ENCODE measurements at places on chromosomes 6 and 20.

GRCh38 chr6:68891419-68891818 is 256.3 kb downstream of the ADGRB3 start:
- no peak for DNase-seq

DNA sequence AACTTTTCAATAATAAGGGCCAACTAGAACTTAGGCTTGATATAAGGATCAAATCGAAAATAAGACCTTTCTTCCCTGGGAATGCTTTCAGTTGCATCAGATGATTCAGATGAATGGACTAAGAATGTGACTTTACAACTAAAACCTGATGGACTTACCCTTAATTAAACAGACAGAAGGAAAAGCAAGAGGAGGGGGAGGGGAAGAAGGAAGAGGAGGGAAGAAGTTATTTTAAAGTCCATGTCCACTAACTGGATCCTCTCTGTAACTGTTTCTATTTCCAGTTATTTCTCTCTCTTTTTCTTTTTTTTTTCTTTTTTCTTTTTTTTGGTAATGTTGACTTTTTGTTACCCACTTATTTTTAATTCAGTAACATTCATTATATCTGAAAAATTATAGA is 486.0 kb downstream of the MAFB start:
- no peak for DNase-seq

DNA sequence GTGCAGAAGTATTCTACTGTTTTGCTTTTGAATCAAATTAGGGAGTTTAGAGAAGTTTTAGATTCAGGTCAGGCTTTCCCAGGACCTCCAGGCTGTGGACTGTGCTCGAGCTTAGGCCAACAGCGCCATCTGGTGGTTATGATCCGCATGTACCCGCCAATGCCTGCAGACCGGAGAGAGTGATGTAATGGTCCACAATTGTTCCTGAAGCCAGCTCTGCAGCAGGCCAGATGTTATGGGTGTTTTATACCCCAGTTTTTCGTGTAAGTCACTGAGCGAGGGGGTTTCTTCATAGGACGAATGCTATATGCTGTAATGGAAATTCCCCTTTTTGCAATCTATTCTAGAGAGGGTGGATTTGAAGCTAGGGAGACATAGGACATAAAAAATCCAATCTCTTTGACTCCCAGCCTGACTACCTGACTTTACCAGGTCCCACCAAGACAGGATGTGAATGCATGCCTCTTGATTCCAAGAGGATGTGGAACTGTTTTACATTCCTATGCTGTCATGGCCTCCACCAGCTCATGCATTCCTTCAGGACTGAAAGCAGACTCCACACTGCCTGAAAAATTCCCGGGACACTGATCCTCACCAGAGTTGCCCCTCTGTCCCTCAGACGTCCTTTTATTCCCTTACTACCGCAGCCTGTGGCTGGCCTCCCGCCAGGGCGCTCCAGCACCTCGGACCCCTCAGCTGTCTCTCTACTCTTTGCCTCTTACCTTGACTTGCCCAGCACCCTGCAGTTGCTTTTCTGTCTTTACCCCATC is 41.2 kb upstream of the LY86 start:
- peak; percentile 29 for DNase-seq

GRCh38 chr20:33062105-33062824 is 8.6 kb downstream of the BPIFB3 start:
- no peak for DNase-seq

- DNase-seq, result no peak
Observed at GRCh38 chr6:144460327-144461095, 175.4 kb downstream of the UTRN start.

DNA sequence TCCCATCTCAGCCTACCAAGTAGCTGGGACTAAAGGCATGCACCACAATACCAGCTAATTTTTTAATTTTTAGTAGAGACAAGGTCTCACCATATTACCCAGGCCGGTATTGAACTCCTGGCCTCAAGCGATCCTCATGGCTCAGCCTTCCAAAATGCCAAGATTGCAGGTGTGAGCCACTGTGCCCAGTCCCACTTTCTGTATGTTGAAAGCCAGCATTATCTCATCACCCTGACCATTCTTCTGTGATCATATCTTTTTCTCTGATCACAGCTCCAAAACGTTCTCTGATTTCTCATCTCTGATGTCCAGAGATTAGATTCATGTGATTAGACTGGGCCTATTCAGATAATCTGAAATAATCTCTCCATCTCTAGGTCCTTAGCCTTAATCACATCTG is 337.7 kb downstream of the TPBG start:
- DNase-seq, result no peak

DNA sequence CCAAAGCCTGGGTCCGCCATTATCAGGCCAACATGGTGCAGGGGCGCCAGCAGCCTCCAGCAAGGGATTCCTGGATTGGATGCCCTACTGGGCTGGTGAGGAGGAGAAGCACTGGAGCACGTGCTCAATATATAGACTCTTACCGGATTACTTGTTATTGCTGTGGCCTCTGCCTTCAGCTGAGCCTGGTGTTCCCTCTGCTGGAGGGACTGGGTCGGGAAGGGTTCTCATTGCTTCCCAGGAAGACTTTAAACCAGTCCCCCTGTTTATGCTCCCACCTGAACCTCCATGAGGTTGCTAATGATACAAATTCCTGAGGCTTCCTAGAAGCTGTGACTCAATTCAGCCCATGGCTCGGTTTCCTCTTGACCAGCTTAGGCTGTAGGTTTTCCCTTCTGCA is 186.7 kb upstream of the ARID1B start:
- no peak for DNase-seq

DNA sequence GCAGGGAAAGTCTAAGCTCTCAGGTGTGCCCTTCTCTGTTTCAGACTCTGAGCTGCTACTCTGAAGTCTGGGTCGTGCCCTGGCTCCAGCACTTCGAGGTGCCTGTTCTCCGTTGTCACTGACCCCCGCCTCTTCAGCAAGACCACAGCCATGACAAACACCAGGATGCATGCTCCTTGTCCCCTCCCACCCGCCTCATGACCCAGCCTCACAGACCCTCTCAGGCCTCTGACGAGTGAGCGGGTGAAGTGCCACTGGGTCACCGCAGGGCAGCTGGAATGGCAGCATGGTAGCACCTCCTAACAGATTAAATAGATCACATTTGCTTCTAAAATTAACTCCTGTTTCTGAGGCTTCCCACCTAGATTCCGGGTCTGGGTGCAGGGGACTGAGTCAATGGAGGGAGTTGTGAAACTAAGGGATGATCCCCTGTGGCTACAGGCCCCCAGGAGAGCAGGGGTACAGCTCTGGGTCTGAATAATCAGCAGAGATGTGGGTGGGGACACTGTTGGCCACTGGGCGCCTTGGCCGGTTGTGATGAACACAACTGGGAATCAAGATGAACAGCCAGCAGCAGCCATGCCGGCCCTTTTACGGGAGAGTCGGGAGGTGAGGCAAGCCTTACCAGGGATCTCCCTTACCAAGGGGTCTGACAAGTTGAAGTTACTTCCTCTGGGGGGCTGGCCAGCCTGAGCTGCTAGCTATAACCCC is 10.7 kb downstream of the CST7 start:
- no peak for DNase-seq

DNA sequence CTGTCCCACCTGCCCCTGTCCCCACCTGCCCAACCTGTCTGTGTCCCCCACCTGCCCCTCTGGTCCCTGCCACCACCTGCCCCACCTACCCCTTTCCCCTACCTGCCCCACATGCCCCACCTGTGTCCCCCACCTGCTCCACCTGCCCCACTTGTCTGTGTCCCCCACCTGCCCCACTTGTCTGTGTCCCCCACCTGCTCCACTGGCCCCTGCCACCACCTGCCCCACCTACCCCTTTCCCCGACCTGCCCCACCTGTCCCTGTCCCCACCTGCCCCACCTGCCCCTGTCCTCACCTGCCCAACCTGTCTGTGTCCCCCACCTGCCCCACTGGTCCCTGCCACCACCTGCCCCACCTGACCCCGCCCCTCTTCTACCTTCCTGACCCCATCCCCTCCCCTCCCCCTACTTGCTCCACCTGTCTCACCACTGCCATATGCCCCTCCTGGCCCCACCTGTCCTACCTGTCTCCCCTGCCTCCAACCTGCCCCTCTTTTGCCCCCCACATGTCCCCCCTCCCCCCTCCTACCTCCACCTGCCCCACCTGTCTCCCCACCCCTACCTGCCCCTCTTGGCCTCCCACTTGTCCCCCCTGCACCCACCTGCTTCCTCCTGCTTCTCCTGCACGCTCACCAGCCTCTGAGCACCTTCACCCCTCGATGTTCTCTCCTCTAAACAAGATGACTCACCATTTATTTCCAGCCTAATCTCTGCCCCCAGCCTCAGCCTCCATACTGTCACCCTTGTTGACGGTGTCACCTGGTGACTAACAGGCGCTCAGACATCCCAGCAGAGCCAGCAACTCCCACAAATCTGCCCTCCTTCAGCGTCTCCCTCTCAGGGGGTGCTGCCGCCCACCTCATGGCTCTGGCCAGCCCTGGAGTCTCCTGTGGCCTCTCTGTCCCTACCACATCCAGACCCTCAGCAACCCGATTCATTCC is 5.6 kb upstream of the MYT1 start:
- DNase-seq, result no peak

DNA sequence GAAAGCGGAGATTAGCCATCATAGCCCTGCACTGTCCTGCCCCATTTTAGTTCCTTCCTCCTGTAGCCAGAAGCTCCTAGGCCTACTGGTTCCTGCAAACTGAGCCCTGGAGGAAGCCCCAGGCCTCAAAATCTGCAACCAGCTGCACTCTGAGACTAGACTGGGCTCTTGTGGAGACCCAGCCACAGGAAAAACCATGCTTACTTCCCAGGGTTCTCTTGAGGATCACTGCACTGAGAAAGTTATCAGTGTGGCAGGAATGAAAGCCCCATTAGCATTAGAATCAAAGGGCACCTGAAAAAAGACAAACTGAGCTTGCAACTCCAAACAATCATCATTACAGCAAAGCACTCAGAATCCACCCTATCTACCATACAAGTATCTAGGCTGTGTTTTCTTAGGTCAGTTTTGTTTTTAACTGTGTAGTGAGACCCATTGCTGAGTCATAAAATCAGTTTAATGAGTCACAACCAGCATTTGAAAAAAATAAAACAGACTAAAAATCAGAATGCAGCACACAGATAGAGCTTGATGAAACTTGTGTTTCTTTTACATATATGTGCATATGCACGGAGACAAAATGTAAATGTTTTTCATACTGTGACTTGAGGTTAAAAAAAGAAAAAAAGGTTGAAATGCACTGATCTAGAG is 91.0 kb downstream of the UNC5CL start:
- DNase-seq, result no peak

GRCh38 chr6:122020588-122021264 is 378.7 kb upstream of the HSF2 start:
- no peak for DNase-seq

- DNase-seq, result no peak
Observed at GRCh38 chr6:101853231-101854085, 459.9 kb downstream of the GRIK2 start.
